ENCODE measurements at places on chromosomes 2 and 18.

GRCh38 chr2:58419983-58420382 is 178.9 kb upstream of the FANCL start:
- no peak for DNase-seq

DNA sequence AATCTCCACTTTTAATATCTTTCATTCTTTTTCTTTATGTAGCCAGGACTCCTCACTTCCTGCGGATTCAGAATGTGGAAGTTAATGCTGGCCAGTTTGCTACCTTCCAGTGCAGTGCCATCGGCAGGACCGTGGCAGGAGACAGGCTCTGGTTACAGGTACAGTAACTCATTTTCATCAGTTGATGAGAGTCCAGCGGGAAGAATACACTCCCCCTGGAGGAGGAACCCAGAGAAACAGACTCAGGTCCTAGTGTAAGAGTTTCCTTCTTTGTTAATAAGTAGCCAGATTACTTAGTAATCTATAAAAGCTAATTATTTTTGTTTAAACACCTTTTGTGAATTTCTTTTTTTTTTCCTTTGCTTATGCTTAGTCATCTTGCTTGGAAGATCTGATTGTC is 359.4 kb downstream of the PTPRM start:
- DNase-seq, result no peak

DNA sequence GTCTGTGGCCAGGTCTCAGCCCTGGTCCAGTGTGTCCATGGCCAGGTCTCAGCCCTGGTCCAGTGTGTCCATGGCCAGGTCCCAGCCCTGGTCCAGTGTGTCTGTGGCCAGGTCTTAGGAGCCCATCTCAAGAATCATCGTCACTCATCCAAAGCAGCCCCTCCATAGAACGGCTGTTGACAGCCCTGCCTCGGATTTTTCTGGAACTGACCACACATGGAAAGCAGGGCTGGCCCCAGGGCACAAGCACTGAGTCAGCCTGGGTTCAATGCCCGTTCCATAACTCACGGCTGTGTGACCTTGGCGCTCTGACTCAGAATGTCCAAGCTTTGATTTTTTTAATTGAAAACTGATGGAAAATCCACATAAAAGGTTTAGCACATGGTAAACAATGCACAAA is 59.9 kb upstream of the SNTG2 start:
- peak; percentile 92 for DNase-seq

GRCh38 chr2:57906152-57906732 is 140.4 kb upstream of the VRK2 start:
- DNase-seq, result no peak

GRCh38 chr2:217466805-217467204 is 536.0 kb downstream of the TNS1 start:
- DNase-seq, result no peak

DNA sequence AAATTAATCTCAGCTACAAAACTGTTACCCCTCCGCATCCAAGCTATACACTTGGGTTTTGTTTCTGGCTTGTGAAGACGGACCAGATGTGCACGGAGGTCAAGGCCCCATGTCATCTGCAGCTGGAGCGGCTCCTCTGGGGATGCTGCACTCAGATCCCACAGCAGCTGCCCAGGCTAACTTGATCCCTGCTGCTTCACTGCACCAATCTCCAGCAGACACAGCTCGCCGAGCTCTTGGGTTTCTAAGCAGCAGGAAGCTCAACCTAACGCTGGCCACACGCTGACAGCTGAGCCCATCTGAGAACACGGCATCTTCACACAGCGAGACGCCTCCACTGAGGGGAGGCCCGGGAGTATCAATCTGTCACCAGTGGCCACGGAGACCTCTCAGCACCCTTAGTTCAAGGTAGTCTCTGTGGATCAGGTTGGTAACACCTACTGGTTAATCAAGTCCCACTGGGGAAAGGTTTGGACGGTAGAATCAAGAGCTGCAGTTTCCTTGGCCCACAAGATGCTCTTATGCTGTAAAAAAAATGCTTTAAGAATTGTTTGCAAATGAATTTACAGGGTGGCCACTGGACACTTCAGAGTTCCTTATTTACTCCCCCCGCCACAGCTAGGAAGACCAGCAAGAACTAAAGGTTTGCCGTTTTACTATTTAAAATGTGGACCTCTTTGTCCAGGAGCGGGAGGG is 67.5 kb downstream of the EMILIN2 start:
- no peak for DNase-seq

- DNase-seq, result no peak
These were observed 109.8 kb downstream of the ESCO1 start for GRCh38 chr18:21490748-21491147.

DNA sequence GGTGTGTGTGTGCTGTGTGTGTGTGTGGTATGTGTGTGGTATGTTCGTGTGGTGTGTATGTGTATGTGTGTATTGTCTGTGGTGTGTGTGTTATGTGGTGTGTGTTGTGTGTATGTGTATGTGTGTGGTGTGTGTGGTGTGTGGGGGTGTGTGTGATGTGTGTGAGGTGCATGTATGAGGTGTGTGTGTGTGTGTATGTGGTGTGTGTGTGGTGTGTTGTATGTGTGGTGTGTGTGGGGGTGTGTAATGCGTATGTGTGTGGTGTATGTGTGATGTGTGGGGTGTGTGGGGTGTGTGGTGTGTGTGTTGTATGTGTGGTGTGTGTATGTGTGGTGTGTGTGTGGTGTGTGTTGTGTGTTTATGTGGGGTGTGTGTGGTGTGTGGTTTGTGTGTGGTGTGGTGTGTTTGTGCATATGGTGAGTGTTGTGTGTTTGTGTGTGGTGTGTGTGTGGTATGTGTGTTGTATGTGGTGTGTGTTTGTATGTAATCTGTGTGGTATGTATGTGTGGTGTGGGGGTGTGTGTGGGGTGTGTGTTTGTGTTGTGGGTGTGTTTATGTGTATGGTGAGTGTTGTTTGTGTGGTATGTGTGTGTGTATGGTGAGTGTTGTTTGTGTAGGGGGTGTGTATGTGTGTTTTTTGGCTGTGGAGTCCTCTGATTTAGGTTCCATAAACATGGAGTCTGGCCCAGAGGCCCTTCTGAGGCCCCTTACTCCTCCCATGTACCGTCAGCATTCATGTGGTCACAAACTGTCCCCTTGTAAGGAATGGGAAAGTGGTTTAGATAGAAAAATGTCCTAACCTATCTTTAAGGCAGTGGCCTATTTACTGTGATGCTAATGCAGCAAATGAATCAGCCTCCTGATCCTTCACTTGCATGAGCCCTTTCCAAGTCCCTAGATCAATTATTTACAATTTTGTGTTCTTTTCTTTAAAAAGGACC is 116.0 kb downstream of the ALPK2 start:
- DNase-seq, result no peak

DNA sequence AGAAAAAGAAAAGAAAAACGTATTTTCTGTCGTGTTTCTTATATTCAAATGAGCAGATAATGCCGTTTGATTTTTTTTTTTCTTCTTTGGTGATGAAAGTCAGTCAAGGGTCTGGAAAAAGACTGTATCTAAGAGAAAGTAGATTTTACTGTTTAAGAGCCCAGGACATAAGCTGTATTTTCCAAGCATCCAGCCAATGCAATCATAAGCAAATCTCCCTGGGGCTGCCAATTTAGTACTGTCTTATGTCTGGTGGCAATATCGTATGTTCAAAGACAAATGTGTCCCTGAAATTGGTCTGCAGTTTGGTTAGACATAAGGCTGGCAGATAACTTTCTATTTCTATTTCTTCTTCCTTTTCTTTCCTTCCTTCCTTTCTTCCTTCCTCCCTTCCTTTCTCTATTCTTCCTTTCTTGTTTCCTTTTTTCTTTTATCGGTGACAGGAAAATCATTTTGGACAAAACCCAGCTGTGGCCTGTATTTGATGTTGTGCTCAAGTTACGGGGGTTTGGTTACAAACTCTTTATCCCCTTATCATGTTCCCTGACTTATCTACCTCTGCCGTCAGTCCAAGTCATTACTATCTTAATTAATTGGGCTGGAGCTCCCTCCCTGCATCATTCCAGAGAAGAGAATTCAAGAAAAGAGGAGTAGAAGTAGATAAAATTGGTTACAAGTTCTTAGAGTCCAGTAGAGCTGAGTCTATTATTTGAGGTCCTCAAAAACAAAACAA is 683.4 kb upstream of the FSHR start:
- no peak for DNase-seq

DNA sequence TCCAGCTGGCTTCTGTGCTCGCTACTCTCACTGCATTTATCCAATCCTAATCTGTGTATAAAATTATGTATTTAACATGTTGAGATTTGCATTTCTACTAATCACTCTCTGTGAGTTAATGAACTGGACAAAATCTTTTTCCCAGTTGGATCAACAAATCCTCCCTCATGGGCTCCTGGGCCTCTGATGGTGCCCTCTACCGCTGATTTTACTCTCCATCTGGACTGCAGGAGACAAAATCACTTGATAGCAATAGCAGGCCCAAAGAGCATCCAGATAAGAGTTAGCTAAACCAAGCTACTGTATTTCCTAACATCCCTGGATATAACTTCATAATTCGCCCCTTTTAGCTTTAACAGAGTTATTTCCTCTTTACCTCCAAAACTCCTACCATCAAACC is 14.4 kb downstream of the REG3G start:
- no peak for DNase-seq

DNA sequence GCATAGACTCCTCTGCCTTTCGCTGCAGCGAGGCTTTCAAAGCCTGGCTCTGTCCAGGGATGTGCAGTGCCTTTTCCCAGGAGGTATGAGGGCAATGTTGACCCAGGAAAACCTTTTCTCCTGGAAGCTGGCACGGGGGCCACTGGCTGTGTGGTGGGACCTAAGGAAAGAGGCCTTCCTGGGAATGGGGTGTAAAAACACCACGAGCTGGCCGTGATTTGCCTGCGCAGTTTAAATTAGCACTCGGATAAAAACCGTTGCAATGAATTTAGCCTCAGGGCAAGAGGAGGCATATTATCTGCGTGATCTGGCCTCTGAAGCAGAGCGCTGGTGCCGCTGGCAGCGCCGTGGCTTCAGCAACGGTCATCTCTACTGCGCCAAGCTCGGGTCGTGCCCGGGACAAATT is 3.0 kb downstream of the OSR1 start:
- no peak for DNase-seq

DNA sequence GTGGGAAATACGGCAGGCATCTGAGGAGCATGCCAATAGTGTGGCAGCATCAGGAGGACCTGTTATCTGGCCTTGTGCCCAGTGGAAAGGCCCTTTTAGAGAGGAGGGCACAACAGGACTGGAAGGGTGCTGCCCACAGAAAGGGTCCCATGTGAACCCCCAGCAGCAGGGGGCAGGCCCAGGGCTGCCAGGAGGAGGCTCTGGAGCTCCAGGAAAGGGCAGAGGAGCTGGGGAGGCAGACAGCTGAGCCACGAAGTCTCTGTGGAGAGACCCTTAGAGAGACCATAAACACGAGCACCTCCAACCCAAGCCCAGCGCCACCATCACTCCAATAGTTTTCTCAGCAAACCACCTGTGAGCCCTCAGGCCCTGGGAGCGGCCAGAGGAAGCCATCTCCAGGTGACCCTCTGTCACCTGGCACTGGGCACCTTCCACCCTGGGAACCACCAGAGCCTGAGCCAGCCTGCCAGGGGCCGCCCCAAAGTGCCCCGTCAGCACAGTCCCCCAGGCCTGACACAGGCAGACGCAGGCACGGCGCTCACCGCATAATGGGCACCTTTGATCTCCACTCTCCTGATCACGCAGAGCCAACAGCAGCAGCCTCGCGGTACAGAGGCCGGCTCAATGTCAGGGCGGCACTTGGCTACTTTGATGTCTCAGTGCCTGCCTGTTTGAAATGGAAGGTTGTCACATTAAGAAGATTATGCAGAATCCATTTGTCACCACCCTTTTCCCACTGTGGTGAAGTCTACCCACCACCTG is 162.5 kb upstream of the RAB6C start:
- no peak for DNase-seq

GRCh38 chr2:111675419-111676194 is 208.4 kb downstream of the ANAPC1 start:
- no peak for DNase-seq

DNA sequence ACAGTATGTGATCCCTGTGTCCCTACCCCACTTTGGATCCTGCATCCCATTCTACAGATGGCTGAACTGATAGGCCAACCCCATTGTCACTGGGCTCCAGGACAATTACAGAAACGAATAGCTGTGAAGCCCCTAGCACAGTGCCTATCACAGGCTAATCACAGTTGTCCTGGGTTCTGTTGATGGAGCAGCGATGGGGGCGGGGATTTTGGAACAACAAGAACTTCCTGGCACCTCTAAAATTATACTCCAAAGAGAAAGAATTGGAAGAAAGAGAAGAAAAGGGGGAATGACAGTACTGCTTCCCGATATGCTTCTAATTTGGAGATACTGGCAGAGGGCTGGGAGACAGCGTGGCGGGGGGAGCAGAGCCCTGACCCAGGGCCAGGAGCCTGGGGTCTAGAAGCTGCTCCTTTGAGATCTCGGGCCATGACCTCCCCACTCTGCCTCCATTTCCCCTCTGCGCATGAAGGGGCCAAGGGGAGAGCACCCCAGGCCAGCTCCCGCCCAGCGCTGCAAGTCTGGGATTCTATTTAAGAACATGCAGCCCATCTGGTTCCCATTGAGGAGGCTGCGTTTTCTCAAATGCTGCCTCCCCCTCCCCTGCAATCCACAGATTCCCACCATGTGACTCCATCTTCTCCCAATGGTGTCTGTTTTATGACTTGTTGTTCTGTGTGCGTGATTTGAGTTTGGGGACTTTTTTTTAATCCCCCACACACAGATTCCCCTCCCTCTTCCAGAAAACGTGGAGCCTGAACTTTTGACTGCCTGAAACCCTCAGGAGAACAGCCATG is 202.7 kb downstream of the CYP26B1 start:
- no peak for DNase-seq

- no peak for DNase-seq
These were observed 255.4 kb downstream of the EXOC6B start for GRCh38 chr2:72570413-72570812.

GRCh38 chr18:10266334-10266590 is 188.2 kb upstream of the APCDD1 start:
- no peak for DNase-seq

DNA sequence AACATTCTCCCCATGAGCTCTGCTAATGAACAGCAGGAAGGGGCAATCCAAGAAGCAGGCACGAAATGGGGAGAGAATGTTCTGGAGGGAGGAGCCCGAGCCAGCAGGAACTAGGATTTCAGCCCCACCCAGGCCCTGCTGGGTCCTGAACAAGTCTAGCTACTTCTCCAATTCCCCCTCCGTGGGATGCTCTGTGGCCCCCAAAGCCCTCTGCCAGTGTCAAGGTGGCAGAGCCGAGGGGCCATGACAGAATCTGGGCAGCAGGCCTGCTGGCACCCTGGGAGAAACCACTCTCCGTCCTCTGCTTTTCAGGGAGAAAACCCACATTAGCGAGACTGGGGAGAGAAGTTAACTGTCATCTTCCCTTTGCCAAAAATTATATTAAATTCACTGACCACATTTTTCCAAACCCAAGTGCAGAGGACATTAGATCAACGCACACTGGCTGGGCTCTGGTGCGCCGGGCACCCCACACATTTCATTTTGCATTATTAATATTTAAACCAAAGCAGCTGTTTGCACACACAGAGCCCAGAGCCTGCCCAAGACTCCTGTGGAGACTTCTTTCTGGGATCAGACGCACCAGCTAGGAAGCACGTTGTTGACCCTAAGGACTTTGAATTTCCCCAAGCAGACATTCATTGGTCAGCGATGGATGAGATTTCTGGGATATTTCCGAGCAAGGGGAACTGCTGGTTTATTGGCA is 80.2 kb upstream of the PKDCC start:
- DNase-seq, result no peak

GRCh38 chr18:44876024-44876423 is 195.3 kb downstream of the SETBP1 start:
- no peak for DNase-seq

All from adrenal gland (tissue), 19 donors.